ENCODE measurements at places on chromosomes 3 and 15. TPM values are rescaled to one million over a fixed set of nuclear protein-coding genes. Genes with fewer than 3 reads are reported as not detected.

The ITPKA gene
- 0.36 TPM for total RNA-seq

The CAMKV gene
- not detected for total RNA-seq

The ANKDD1A gene
- total RNA-seq = 2.0 TPM

The CFAP100 gene
- total RNA-seq = not detected

The ISLR2 gene
- total RNA-seq = not detected

The ATP13A5 gene
- not detected for total RNA-seq

The ZKSCAN7 gene
- total RNA-seq = 0.66 TPM

The KIF23 gene
- 59.4 TPM for total RNA-seq

The DOCK3 gene
- total RNA-seq = 0.14 TPM

The RNU5B-1 gene
- not detected for total RNA-seq

The SLC28A2 gene
- not detected for total RNA-seq

The GP9 gene
- not detected for total RNA-seq

The CNTN6 gene
- total RNA-seq = not detected

The RGMA gene
- total RNA-seq = not detected

The EOMES gene
- total RNA-seq = not detected

The IL17RC gene
- total RNA-seq = 14.5 TPM

The NR1I2 gene
- total RNA-seq = not detected

The HESX1 gene
- total RNA-seq = 0.40 TPM

The TMIE gene
- 0.13 TPM for total RNA-seq

The PBRM1 gene
- total RNA-seq = 120 TPM

The LRRFIP2 gene
- total RNA-seq = 89.4 TPM

The RAB6B gene
- total RNA-seq = 0.72 TPM

The NLGN1 gene
- total RNA-seq = 52.5 TPM

The CA12 gene
- total RNA-seq = 1.1 TPM

The TMED3 gene
- 111 TPM for total RNA-seq

The DUOXA2 gene
- total RNA-seq = not detected

The CPNE9 gene
- total RNA-seq = not detected

The CHRM5 gene
- total RNA-seq = not detected

The PLXND1 gene
- total RNA-seq = 362 TPM

The SLC12A1 gene
- total RNA-seq = not detected

The FILIP1L gene
- 30.9 TPM for total RNA-seq

The LARP6 gene
- total RNA-seq = 12.9 TPM

The MAP3K13 gene
- 25.8 TPM for total RNA-seq

The DUOXA1 gene
- total RNA-seq = not detected

The GP5 gene
- total RNA-seq = 0.14 TPM
